Fibroblast of the aortic adventitia (primary cell): ENCODE measurements at places on chromosomes 7 and 10. TPM values are rescaled to one million over a fixed set of nuclear protein-coding genes. Genes with fewer than 3 reads are reported as not detected.

ADRA2A gene
- 0.82 and 2.6 TPM in 2 replicates for total RNA-seq

RHBDD2 gene
- 28.7 and 50.3 TPM in 2 replicates for total RNA-seq

DNA sequence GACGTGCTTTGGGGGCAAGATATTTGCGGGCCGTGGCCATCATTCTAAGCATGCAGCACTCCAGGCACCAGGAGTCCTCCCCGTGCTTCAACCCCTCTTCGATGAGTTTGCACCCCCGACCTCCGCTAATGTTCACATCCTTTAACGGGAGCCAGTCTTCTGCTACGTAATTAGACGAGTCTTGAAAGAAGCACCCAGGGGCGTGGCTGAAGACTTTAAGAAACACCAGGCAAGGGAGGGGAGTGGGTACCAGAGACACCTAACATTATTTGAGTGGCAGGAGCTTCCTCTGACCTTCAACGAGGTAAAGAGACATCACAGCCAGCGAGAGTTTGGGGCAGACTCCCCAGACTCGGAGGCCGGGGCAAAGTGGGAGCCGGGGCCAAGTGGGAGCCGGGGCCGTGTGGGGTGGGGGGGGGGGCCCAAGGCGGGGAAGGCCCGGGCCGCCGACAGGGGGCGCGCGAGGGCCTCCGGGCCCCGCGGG is 31.1 kb upstream of the TOMM7 start:
- DNase-seq: peak; percentile 19

- no peak for DNase-seq
Measured at GRCh38 chr10:130259380-130259779, 123.2 kb downstream of the GLRX3 start.

ELFN1 gene
- 1.6 and 3.8 TPM in 2 replicates for total RNA-seq

CAV2 gene
- total RNA-seq: 51.2 and 113 TPM in 2 replicates

DNA sequence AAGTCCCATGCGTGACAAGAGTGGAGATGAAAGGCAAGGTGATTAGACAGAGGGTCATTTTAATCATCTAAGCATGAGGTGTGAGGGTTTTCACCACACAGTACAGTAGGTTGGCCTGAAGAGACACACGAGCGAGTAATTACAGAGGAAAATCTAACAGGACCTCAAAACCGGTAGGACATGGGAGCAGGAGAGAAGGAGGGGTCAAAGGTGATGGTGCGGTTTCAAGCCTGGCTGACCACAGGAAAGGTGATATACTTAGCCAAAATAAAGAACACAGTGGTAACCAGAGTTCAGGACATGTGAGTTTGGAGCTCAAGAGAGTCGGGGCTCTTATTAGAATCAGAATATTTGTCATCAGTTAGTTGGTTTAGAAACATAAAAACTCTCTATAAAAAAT is 20.0 kb downstream of the GLI3 start:
- DNase-seq: no peak

GRCh38 chr7:126228356-126229061 is 1024.2 kb downstream of the GRM8 start:
- DNase-seq: no peak
